HEK293T (cell line): ENCODE measurements at places on chromosomes 5 and 9.

DNA sequence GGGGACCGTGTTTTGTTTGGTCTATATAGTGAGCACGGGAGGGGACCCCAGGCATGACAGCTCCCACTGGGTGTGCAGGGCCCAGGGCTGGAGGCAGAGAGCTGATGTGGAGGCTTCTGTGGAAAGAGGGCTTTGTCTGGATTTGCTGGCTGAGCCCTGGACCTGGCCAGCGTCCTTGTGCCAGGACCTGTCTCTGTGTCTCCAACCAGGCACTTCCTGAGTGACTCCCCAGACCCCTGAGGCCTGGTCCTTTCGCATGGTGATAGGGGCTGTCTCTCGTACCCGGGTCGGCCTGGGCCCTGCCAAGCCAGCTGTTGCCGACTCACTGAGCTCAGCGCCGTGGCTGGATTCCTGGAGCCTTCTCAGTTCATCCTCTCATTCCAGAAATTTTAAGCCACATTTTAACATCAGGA, 77.6 kb downstream of the ADAMTS2 start:
- no peak for DNase-seq

DNA sequence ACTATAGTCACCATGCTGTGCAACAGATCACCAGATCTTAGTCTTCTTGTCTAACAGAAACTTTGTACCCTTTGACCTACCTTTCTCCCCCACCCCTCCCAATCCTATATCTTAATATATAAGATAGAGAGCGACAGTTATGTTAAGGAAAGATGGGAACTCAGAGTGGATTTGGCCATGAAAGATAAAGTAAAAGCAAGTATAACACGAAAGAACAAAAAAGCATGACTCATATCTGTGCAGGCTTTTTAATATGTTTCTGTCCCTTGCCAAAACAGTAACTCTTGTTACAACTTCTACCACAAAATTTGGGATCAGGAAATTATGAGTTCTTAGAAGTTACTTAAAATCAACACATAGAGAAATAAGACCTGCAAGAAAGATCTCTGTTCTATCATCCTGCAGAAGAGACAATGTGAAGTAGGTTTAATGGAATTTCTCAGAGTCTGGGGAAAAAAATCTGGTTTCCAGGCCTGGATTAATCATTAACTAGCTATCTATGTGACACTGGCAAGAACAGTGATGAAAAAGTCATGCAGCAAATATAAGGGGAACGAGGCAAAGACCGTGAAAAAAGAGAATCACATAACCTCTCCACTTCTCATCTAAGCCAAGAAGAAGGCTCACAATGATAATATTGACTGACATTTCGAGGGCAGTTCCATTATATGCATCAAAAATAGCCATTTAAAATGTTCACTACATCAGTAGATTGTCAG, 18.6 kb downstream of the BAAT start:
- DNase-seq = no peak

GRCh38 chr9:6931913-6932312, 174.1 kb downstream of the KDM4C start:
- DNase-seq = no peak

- DNase-seq = no peak
Observed at GRCh38 chr9:125521462-125522327, 185.3 kb downstream of the MAPKAP1 start.

DNA sequence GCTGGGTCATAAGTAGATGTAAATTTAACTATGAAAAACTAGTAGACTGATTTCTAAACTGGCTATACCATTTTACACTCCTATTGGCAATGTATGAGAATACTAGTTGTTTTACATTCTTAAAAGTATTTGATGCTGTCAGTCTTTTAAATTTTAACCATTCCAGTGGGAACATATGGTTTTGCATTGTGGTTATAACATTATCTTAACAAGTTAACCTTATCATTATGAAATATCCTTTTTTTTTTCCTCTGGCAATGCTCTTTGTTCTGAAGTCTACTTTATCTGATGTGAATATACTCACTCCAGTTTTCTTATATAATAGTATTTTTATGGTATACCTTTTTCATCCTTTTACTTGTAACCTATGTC, 548.9 kb upstream of the CLINT1 start:
- DNase-seq = no peak

DNA sequence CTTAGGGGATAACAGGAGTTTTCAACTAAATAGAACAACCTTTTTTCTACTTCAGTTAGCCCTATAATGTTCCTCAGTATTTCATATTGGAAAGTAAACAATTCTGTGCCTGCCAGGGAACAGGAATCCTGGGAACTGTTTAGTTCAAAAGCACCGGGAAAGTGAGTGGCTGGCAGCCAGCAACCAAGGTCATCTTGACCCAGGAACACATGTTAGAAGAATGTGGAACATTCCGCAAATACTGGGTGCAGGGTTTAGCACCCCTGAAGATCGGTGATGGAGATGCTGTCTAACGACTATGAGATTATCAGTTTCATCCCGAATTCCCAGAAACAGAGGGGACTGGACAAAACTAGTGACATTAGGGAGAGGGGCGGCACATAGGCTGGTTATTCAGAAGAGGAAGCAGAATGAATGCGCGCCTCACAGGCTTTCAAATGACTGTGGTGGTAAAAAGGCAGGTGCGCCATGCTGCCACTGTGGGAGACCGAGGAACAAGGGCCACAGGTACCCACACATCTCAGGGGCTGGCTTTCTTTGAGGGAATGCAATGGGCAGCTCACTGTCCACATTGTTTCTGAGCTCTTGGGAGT, 51.2 kb downstream of the IPPK start:
- no peak for DNase-seq

DNA sequence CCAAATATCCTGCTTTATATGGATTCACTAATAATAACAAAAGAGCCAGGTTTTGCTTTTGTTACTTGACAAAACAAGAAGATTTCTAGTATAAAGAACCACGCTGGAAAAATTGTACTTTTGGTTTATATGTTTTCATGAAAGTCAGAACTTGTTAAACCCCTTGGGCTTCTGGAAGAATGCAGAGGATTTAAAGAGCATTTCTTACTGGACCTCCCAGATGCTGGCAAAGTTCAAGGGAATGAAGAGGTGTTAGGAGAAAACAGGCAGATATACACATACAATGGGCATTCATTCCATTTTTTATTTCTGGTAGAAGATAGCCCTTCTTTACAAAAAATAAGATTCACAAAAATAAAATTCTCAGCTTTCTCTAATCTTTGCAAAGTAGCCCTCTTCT, 61.1 kb downstream of the SAXO1 start:
- DNase-seq = no peak

- DNase-seq = no peak
Observed at GRCh38 chr9:113436728-113437515, 26.4 kb downstream of the C9orf43 start.

GRCh38 chr9:108185613-108186012, 670.2 kb downstream of the ACTL7B start:
- DNase-seq = no peak

GRCh38 chr9:113798062-113799030, 77.8 kb upstream of the ZNF618 start:
- no peak for DNase-seq

GRCh38 chr9:8188723-8189407, 389.3 kb upstream of the DMAC1 start:
- no peak for DNase-seq

DNA sequence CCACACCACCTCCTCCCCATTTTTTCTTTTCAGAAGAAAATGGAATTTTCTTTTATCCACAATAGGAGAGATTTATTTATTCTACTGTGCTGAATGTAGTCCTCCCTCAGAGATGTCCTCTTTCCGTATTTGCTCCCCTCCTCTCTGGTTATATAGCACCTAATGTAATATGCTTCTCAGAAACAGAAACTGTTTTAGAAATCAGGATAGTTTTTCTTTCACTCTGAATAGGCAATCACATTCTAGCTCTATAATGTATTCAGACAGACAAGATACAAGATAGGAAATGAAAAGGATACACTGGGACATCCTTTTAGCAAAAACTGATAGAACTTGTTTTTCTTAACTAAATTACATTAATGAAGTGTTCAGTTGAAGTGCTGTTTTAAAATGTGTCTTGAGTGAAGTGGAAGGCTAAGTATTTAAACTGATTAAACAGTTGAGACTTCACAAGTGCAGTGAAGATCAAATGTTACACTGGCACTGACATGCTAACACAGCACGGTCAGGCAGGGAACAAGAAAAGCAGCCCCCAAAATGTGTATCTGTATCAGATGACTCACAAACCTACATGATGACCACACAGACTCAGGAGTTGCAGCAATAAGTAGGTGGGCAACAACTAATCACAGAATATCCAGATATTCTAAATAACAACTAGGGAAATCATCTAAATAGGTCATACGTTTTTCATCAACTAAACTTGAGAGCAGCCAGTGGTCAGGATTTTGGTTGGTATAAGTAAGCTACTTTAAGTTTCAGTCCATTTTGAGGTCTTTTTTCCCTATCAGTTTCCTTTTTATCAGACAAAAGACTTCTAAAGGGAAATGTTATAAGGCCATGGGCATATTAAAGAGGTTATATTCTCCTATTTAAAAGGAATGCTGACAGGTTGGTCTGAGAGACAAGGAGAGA, 260.4 kb downstream of the MLLT3 start:
- DNase-seq = no peak

GRCh38 chr5:170631466-170632195, 127.8 kb downstream of the KCNIP1 start:
- peak; percentile 38 for DNase-seq

- no peak for DNase-seq
Observed at GRCh38 chr5:120368923-120369715, 95.0 kb upstream of the PRR16 start.

DNA sequence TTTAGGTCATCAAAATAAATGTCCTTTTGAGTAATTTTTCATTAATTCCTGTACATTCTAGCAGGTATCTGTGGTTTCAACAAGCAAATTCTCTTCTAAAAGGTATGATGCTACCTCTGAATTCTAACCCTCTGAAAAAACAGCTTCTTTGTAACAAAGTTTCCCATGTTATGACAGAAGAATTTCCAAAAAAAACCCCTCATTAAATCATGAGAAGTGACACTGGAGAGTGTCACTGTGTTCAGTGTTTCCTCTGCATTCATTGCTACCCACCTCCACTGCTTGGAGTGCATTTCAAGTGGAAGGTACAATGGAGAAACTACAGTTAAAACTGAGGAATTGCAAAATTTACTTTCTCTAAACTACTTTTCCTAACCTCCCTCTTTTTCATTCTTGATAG, 10.1 kb downstream of the CDKN2A start:
- DNase-seq = no peak

GRCh38 chr5:23884405-23885031, 377.1 kb downstream of the PRDM9 start:
- no peak for DNase-seq

DNA sequence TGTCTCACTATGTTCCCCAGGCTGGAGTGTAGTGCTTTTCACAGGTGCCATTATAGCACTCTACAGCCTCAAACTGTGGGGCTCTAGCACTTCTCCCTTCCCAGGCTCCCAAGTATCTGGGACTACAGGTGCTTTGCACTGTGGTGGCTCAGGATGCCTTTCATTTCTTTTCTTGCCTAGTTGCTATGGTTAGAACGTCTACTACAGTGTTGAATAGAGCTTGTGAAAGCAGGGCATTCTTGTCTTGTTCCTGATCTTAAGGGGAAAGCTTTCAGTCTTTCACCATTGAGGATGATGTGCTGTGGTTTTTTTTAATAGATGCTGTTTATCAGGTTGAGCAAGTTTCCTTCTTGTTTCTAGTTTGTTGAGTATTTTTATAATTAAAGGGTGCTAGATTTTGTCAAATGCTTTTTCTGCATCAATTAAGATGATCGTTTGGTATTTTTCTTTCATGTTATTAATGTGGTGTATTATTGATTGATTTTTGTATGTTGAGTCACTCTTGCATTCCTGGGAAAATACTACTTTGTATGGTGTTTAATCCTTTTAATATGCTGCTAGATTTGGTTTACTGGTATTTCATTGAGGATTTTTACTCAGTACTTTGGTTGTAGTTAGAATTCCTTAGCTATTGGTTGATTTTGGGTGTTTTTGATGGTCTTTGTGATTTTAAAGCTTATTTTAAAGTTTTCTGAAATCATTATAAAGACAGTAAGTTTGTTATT, 35.6 kb downstream of the GPBP1 start:
- DNase-seq = no peak

DNA sequence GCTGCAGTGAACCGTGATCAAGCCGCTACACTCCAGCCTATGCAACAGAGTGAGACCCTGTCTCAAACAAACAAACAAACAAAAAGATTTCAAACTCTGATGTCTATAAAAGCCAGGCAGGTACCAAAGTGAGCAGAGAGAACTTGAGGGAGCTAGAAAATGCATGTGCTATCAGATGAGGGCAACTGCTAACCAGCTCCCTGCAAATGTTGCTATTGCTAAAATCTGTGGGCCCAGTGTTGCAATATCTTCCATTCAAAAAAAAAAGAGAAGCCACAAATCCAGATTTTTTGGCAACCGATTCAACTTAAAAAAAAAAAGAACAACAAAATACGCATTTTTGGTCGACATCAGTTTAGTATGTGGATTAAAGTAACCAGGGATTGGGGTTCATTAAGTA, 5.5 kb downstream of the UBE2D2 start:
- DNase-seq = no peak

GRCh38 chr9:5043381-5043780, 58.3 kb downstream of the JAK2 start:
- DNase-seq = no peak

- no peak for DNase-seq
Observed at GRCh38 chr5:39624268-39624886, 199.6 kb upstream of the DAB2 start.

GRCh38 chr9:36748322-36748899, 175.7 kb downstream of the MELK start:
- peak; percentile 71 for DNase-seq

DNA sequence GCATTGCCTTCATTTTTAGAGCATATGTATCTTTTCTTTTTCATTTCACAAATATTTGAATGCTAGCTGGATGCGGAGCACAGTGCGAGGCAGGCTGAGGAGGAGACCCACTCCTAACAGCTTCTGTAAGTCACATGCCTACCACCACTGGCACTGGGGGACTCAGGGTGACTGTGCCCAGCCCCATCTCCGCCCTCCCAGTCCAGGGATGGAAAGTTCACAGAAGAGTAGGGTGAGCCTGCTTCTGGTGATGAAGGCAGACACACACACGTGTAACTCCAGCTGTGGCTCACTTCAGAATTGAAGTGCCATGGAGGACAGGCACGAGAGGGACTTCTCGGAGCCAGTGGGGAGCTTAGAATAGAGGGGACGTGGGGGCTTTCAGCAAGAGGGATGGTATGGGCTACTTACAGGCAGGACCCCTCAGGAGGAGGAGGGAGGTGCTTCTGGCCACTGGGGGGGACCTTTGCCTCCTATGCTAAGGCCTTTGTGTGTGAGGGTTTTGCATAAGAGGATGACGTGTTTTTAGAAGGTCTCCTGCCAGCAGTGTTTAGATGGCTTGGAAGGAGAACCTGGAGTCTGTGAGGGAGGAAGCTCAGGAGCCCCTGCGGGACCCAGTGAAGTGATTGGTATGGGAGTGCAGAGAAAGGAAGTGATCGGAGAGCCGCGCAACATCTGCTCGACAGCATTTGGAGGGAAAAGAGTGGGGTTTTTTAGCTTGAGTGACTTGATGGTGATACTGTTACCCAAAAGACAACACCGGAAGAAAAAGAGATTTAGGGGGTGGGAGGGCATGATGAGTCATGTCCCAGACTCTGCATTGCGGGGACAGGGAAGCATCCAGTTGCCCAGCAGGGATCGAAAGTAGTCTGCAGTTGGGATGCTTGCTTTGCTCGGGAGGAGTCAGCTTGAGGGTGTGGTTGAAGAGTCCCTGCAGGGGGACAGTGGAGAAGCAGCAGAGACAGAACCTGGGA, 163.5 kb upstream of the OTULINL start:
- DNase-seq = no peak
